ENCODE measurements at places on chromosomes 1 and 21.

DNA sequence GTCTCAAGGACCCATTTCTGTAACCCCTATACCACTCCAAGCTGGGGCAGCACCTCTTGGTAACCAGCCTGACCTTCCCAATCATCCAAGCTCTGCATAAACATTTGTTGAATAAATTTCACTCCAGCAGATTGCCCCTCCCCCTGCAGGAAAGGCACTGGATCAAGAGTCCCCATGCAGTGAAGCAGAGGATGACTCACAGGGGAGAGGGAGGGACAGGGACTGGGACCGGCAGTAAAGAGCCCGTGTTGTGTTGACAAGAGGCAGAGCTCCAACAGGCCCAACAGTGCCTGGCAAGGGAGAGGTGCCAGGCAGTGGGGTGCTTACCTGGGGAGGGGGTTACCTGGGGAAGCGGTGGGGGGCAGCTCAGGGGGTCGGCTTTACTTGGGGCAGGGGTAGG is 32.3 kb downstream of the SLC9A1 start:
- DNase-seq = no peak

DNA sequence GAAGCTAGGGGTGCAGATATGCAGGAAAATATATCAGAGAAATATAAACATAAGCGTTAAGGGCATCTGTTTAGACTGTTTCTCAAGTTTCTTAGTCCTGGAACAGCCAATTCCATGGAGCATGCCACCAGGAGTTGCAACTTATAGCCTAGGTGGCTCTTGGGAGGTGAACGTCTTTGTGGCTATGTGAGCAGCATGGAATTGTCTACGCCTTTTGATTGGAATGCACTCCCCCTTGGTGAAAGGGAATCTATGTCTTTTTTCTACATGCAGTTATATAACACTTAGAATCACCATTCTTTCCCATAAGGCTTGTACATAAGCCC is 12.4 kb downstream of the RCSD1 start:
- no peak for DNase-seq

DNA sequence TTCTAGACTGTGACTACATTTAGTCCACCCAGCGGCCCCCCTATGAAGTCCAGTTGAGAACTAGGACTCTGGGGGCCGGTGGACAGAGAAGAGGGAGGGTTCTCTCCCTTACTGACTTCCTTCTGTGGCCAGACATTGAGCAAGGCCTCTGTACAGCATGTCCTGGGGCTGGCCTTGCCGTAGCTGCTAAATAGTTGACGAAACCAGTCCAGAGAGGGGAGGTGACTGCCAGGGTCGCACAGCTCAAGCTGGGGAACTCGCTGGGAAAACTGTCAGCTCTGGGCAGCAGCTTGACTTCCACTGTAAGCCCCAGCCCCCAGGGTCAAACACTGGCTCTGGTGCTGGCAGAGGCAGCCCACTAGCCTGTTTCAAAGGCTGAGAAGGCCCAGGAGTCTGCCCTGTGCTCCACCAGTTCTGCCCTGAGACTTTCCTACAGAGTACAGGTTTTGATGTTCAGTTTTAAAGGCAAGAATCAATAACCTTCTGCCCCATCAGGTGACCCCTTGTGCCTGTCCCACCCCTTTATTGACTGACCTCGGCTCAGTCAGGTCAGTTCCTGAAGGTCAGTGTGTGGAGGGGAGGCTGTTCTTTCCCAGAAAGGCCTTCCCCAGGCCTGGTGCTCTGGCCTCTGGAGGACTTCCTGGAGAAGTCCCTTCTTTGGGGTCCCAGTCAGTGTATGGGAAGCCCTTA is 14.1 kb downstream of the PCSK9 start:
- no peak for DNase-seq

DNA sequence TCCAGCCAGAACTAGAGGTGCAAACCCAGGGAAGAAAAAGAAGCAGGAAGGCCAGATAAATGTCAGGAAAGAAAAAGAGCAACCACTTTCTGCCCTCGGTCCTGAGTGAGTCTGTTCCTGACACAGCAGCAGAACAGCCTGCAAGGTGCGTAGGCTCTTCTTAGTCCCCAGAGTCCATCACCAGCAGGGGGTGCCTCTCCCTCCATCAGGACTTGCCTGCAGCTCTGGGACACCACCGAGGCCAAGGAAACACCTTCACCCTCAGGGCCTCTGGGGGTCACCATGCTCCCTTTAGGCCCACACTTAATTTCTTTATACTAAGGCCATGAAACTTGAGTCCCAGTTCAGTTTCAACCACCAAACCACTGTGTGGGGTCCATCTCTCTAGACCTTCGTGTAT is 43.7 kb upstream of the NFASC start:
- DNase-seq = no peak

- DNase-seq = peak; percentile 16
Measured at GRCh38 chr1:224851210-224851847, 78.1 kb upstream of the DNAH14 start.

GRCh38 chr1:32779242-32779641 is 37.9 kb downstream of the YARS1 start:
- no peak for DNase-seq

- no peak for DNase-seq
Measured at GRCh38 chr1:113903501-113904292, 902 bp downstream of the AP4B1 start.

- no peak for DNase-seq
Measured at GRCh38 chr21:45361033-45361997, 43.6 kb upstream of the COL18A1 start.

DNA sequence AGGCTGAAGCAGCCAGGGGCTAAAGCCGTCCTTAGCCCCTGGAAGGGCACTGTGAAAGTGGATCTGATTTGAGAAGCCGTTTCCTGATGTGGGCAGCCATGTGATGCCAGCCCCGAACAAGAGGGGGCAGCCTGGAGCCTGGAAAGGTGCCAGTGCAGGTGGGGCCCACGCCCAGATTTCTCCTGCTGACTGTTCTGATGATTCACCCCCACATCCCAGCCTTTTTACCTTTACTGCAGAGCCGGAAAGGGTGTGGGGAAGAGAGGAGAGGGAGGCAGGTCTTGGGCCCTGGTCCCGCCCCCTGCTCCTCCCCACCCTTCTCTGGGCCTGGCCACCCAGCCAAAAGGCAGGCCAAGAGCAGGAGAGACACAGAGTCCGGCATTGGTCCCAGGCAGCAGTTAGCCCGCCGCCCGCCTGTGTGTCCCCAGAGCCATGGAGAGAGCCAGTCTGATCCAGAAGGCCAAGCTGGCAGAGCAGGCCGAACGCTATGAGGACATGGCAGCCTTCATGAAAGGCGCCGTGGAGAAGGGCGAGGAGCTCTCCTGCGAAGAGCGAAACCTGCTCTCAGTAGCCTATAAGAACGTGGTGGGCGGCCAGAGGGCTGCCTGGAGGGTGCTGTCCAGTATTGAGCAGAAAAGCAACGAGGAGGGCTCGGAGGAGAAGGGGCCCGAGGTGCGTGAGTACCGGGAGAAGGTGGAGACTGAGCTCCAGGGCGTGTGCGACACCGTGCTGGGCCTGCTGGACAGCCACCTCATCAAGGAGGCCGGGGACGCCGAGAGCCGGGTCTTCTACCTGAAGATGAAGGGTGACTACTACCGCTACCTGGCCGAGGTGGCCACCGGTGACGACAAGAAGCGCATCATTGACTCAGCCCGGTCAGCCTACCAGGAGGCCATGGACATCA is at the start of gene SFN:
SFN (plus strand) TSS at position 369 of the 904 bp plus-strand sequence; CDS start at position 433, 64 bp downstream.
- no peak for DNase-seq

DNA sequence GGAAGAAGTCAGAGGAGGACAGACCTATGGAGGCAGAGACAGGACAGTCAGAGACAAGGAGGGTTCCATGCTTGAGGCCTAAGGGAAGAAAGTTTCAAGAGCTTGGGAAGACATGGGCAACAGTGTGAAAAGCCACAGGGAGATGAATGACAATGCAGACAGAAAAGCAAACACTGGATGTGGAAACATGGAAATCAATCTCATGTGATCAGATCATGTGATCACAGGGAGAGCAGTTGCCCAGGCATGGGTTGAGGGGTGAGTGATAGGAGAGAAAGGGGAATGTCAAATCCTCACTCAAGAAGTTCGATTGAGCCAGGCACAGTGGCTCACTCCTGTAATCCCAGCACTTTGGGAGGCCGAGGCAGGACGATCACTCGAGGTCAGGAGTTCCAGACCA is 17.2 kb downstream of the PTAFR start:
- no peak for DNase-seq

DNA sequence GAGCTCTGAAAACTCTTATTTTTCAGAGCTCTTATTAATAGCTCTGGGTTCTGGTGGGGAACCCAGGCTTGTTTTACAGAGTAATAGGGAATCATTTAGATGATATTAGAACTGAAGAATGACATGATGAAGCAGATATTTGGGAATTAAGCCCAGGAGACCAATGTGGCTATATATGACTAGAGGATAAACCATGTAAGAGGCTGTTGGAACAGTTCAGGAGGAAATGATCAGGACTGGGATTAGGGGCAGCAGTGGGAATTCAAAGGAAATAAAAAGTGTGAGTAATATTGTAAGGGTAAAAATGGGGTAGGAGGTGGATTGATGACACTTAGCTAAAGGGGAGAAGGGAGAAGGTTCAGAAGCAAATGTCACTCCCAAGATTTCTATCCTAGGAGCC is 58.6 kb downstream of the GIPC2 start:
- DNase-seq = no peak

DNA sequence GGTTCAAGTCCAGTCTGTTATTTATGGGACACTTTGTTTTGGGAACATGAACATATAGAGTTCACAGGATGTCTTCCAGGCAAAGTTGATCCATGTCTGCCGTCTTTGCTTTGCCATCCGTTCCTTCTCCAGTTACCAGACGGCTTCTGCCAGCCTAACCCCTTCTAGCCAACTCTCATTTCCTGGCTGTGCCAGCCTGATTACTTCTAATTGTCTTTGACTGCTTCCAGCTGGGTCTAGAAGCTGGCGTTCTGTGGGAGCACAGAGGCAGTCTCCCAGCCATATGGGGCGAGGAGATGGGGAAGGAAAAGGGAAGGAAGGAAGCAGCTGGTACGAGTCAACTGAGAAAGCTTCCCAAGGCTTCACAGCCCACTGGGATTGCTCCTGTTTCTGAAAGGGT is 3.1 kb upstream of the HUNK start:
- no peak for DNase-seq

DNA sequence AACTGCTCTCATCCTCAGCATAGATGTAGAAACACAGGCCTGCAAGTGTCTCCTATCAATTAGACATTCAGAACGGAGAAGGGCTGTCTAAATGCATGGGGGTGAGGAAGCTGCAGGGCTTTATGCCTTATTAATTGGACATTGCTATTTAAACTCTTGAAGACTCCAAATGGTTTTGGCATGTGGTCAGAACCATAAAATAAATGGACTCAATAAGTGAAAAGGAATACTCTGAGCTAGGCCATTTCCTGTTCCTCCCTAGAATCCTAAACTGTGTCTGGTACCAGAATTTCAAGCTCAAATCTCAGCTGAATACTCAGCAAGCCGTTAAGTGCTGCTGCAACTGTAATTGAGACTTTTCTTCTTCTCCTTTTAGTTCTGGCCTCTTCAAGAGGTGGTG is 80.4 kb upstream of the C1orf87 start:
- DNase-seq = no peak

- no peak for DNase-seq
Measured at GRCh38 chr1:47782414-47783166, 214.6 kb downstream of the TRABD2B start.

- no peak for DNase-seq
Measured at GRCh38 chr1:241375886-241376285, 18.9 kb upstream of the RGS7 start.

DNA sequence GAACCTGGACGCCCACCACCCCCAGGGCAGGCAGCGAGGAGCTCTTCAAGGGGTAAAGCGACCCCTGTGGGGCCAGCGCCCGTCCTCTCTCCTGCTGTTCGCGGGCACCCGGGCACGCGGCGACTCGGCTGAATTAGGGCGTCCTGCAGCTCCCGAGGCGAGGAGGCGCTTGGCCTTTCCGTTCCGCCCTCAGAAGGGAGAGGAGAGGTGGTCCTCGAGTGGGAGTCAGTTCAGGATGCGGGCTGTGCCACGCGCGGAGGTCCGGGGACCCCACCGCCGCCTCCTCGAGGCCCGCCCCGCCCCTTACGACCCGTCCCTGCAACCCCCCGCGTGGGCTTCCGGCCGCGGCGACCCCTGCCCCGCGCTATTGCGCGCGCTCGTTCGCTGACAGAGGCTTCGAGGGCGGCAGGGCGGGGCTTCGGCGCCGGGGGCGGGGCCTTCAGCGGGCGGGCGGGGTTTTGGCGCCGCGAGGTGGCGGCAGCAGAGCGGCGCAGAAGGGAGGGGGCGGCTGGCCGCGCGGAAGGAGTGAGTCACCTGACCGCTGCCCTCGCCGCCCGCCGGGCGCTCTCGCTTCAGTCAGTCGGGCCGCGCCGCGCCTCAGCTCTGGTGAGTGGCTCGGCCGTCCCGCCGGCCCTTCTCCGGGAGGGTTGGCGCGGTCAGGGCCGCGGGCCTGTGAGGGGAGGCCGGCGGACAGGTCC is at the start of gene BACH1:
BACH1 (plus strand) TSS at position 575 of the 698 bp plus-strand sequence. CDS start 22,359 bp downstream, outside the sequence.
- peak; percentile 66 for DNase-seq

- no peak for DNase-seq
Measured at GRCh38 chr1:19484798-19485361, 459 bp downstream of the CAPZB start.

DNA sequence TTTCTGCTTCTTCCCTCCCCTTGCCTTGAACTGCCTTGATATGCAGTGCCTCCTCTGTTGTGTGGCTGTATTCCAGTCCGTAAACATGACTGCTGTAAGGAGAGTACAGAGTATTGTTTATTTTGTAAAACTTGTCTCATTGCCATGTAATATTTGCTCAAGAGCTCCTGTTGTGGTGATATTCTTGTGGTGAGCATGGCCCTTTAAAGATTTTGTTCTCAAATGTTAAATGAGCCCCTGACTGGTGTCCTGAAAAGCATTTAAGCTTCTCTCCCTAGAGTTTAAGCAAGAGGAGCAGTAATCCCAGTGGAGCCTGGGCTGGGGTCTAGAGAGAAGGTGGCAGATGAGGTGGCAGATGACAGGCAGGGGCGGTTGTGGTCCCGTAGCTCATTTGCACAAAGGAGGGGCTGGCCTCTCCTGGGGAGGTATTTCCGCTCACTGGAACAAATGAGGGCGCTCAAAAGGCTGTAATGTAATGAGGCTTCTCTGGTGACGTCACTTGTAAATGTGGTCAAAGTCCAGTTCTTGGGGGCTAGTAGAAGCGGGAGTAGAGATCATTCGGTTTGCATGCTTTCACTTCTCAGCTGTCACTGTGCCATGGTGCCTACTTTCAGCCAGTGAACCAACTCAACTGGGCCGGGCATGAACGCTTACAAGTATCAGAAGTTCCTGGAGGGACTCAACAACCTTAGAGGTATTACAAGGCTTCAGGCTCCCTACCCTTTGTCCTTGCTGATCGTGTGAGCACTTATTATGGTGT is 46.0 kb upstream of the MACF1 start:
- peak; percentile 26 for DNase-seq

GRCh38 chr1:221921936-221922335 is 180.0 kb upstream of the DUSP10 start:
- DNase-seq = no peak

GRCh38 chr1:53591924-53592323 is 132.7 kb downstream of the DMRTB1 start:
- no peak for DNase-seq

- DNase-seq = no peak
Measured at GRCh38 chr1:208242146-208242545, 2.0 kb downstream of the PLXNA2 start.

GRCh38 chr1:200029035-200029821 is 1.7 kb downstream of the NR5A2 start:
- no peak for DNase-seq

Data from GM12864 (cell line).